HFFc6 (cell line): ENCODE measurements at places on chromosomes 1 and 21. TPM values are rescaled to one million over a fixed set of nuclear protein-coding genes. Genes with fewer than 3 reads are reported as not detected.

Gene AXDND1
- total RNA-seq: not detected in 3 replicates

GRCh38 chr1:108504447-108504846, 54.3 kb downstream of the NBPF6 start:
- DNase-seq: no peak

DNA sequence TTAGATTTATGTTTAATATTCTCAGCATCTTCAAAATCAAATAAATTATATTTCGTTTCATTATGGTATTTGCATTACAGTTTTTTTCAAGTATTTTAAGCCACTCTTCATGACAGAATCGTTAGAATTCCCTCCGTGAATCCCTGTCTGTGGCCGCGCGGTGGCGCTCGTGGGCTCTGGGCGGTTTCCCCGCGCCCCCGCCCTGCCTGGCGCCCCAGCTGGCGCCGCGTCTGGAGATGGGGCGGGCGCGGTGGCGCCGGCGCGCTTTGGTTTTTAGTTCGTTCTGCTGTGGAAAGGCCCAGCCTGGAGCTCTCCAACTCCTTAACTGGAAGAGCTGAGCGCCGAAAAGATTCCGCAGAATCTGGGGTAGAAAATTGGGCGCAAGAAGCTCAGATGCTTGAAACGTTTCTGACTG, 25.7 kb downstream of the PRMT2 start:
- peak; percentile 68 for DNase-seq

GRCh38 chr1:20913242-20913641, 126.1 kb upstream of the HP1BP3 start:
- no peak for DNase-seq

GRCh38 chr21:32494934-32495709, 82.6 kb downstream of the EVA1C start:
- DNase-seq: peak; percentile 94

DNA sequence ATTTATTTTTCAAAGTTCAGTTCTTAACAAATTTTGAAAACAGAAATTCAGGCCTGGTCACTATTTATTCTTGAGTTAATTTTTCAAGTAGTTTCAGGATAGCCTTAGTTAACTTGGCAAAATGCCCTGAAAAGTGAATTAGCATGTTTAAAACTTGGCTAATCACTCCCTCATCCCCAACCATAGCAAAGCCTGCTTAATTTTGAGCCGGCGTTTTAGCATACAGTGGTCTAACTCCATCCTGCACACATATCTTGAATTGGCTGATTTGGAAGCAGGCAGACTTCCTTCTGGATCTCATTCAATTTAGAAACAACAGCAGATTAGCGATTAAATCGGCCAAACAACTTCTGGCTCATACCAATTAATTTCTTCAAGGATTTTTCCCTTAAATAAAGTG, 439.2 kb downstream of the PTBP2 start:
- DNase-seq: no peak

- no peak for DNase-seq
Measured at GRCh38 chr1:205943245-205943644, at the start of gene SLC26A9. Gene SLC26A9, minus strand, starts transcription at chr1:205943456. Its CDS starts 7,636 bp downstream, at chr1:205935820.

DNA sequence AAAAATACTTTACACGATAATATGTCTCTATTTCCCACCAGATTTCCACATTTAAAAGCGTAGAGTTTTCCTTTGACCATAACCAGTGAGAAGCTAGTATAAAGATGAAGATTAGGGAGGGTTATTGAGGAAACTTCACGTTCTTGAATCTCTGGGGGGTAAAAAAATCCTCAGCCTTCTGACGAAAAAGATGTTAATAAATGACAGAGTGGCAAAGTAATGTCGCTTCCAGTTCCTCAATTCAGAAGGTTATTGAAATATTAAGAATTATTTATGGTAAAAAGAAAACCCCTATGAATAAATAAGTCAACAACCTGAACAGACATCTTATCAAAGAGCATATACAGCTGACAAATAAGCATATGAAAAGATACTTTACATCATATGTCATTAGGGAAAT, 241.0 kb downstream of the GPATCH2 start:
- DNase-seq: no peak

Gene CELA2B
- total RNA-seq: not detected in 3 replicates

GRCh38 chr1:46830665-46831322, 31.9 kb downstream of the CYP4B1 start:
- DNase-seq: no peak

- peak; percentile 40 for DNase-seq
Measured at GRCh38 chr1:111334169-111334568, 43.5 kb downstream of the CHIA start.

DNA sequence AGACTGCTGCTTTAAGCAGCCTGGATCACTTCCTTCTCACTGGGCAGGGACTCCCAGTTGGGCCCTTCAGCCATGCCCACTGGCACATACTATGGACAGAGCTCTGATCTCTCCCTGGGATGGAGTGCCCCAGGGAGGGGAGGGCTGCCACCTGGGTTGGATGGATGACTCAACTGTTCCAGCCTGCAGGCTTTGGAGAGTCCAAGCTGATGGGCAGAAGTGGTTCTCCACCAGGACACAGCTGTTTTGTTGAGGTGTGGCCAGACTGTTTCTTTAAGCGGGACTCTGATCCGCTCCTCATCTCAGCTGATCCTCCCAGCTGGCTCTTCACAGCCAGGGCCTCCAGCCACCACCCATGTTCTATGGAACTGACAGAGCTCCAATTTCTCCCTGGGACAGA, 166.9 kb downstream of the MAGI3 start:
- DNase-seq: no peak

GRCh38 chr1:233389893-233390292, 62.4 kb downstream of the MAP3K21 start:
- no peak for DNase-seq

Gene LEFTY1
- total RNA-seq: not detected in 3 replicates

DNA sequence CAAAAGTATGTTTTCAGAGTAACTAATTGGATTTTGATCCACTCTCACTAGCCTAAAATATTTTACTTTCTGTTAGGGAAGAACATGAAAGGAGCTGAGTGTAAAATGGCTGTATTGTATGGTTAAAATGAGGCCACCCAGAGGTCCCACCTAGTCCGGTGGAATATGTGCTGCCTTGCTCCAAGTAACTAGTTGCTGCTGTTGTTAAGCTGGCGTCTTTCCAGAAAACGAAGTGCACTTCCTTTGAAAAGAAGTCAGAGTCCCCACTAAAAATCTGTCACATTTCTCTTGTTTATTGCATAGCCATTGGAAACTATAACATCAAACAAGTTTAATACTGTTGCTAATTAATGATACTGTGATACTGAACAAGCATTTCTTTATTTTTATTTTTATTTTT, 3.2 kb downstream of the SLC25A33 start:
- peak; percentile 9 for DNase-seq

GRCh38 chr1:14571810-14572767, 26.4 kb upstream of the KAZN start:
- DNase-seq: no peak

GRCh38 chr1:225508538-225509375, 80.9 kb upstream of the LBR start:
- peak; percentile 96 for DNase-seq

GRCh38 chr1:24635195-24635843, 7.8 kb upstream of the SRRM1 start:
- peak; percentile 78 for DNase-seq

GRCh38 chr1:93692451-93692861, 10.8 kb upstream of the BCAR3 start:
- DNase-seq: no peak

DNA sequence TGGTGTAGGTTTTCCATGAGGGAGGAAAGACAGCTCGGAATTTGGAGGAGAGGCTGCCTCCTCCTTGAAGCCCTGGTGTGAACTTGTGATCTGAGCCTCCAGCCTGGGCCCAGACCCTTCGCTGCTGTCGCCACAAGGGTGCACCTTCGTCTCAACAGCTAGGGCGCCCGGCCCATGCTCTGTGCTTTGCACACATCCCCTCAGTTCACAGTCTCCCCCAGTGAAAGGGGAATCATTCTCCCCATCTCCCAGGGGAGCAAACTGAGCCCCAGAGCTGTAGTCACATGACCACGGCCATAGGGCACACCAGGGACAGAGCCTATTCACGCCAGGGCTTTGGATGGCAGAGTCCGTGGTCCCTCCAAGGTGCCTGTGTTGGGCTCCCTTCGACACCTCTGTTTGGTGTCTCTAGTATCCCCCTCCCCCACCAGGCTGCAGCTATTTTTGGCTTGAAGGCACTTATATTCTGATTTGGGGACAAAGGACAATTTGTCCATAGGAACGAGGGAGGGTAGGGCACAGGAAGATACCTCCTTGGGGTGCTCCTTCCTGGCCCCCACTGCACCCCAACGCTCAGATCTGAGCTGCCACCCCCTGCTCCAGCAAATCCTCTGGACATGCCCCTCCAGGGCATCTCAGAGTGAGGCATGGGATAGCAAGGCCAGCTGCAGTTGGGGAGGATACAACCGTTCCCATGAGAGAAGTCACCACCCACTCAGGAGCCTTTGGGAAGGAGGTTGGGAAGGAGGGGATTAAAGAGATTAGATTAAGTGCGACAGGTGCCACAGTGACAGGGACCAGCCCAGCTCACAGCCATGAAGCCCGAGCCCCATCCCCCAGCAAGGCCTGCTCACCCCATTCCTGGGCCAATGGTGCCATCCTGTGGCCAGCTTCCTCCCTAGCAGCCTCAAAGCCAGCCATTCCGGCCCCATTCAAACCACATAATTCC, 15.7 kb downstream of the MATN1 start:
- DNase-seq: peak; percentile 51

- no peak for DNase-seq
Measured at GRCh38 chr1:5578690-5579089, 413.5 kb downstream of the NPHP4 start.

Gene TAF1A
- total RNA-seq: 4.4 to 7.1 TPM (median 6.6 TPM) in 3 replicates
